ENCODE measurements at places on chromosomes 1 and 21. TPM values are rescaled to one million over a fixed set of nuclear protein-coding genes. Genes with fewer than 3 reads are reported as not detected.

ADAMTS4 gene
- total RNA-seq, result 5.3 TPM

CD164L2 gene
- total RNA-seq, result not detected

PKNOX1 gene
- 21.5 TPM for total RNA-seq

IFI44L gene
- 19.1 TPM for total RNA-seq

SMCP gene
- total RNA-seq, result not detected

GPR25 gene
- 1.2 TPM for total RNA-seq

CA14 gene
- total RNA-seq, result not detected

RNU5D-1 gene
- total RNA-seq, result not detected

OR2AK2 gene
- total RNA-seq, result not detected

GLIS1 gene
- not detected for total RNA-seq

AMY2A gene
- total RNA-seq, result not detected

STIL gene
- 5.1 TPM for total RNA-seq

KIF14 gene
- total RNA-seq, result 0.59 TPM

SH2D1B gene
- total RNA-seq, result not detected

PIK3CD gene
- total RNA-seq, result 187 TPM

RPE65 gene
- total RNA-seq, result not detected

ELAPOR1 gene
- total RNA-seq, result 19.5 TPM

LYPLAL1 gene
- 17.8 TPM for total RNA-seq

RSPH1 gene
- total RNA-seq, result 0.25 TPM

OLFM3 gene
- not detected for total RNA-seq

NCAM2 gene
- not detected for total RNA-seq

BEST4 gene
- 0.57 TPM for total RNA-seq

HLX gene
- total RNA-seq, result 0.20 TPM

INKA2 gene
- total RNA-seq, result not detected

PLEKHA6 gene
- 0.17 TPM for total RNA-seq

PGLYRP3 gene
- total RNA-seq, result not detected

TESK2 gene
- total RNA-seq, result 5.3 TPM

KCNA2 gene
- 5.8 TPM for total RNA-seq

LORICRIN gene
- total RNA-seq, result not detected

CYYR1 gene
- not detected for total RNA-seq

C4BPA gene
- total RNA-seq, result not detected

AMPD1 gene
- total RNA-seq, result 0.69 TPM

TMEM82 gene
- total RNA-seq, result not detected

ALX3 gene
- total RNA-seq, result not detected

ADGRL4 gene
- total RNA-seq, result not detected

SPRR1A gene
- not detected for total RNA-seq

CAPN9 gene
- not detected for total RNA-seq

ETNK2 gene
- total RNA-seq, result 3.0 TPM

MFSD2A gene
- 3.7 TPM for total RNA-seq

KANK4 gene
- not detected for total RNA-seq

CRYBG2 gene
- 2.3 TPM for total RNA-seq

CHAF1B gene
- 10.0 TPM for total RNA-seq

LENEP gene
- not detected for total RNA-seq

RGS7 gene
- total RNA-seq, result not detected

DPH2 gene
- total RNA-seq, result 17.9 TPM

PRKAB2 gene
- 10.4 TPM for total RNA-seq
